GM12878 (cell line): ENCODE measurements at places on chromosomes 4 and X. TPM values are rescaled to one million over a fixed set of nuclear protein-coding genes. Genes with fewer than 3 reads are reported as not detected.

- no peaks in the 10 kb centered on the region for H3K4me1 ChIP-seq
- no peaks in the 10 kb centered on the region for H3K36me3 ChIP-seq
- no peak overlapping the region for H3K4me3 ChIP-seq
- DNase-seq, result no peak
- no peak overlapping the region for H3K27ac ChIP-seq
Observed at GRCh38 chr4:9947168-9948062, 73.9 kb downstream of the SLC2A9 start.

GRCh38 chrX:40104985-40105834 is 7.5 kb upstream of the BCOR start:
- no peaks in the 10 kb centered on the region for H3K36me3 ChIP-seq
- peak overlapping the region; percentile 44; the same call in 1 of the 2 replicates for H3K27ac ChIP-seq
- no peaks in the 10 kb centered on the region for H3K27me3 ChIP-seq
- peak overlapping the region; percentile 70 for H3K4me3 ChIP-seq
- peaks cover 13% of the 10 kb centered on the region; the same call in 1 of the 2 replicates for H3K4me1 ChIP-seq

DNA sequence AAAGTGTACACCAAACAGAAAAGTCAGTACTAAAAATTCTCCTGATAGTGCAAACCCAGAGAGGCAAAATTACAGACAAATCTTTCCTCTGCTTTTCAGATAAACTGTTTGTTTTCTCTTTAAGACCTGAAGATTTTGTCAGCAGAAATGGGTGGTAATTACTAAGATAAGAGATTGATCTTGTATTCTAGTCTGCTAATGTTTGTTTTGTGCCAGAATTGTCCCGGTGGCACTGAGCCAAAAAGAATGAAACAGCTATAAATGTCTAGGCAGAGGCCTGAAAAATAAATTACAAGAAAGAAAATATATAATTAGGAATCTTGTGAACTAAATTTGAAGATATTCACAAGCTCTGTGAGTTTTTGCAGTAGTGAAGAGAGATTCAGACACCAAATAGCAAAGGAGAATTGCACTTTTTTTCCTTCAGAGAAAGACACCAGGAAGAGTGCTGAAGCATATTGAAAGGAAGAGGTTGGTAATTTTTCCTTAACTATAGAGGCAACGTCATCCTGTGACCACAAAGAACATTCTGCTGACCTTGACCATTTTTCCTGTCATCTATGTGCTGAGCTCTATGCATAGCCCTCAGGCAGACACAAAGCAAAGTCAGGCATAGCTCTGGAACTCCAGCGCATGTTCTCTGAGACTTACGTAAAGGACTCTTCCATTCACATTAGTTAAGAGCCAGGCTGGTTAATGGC is 314.5 kb upstream of the RASGEF1B start:
- no peaks in the 10 kb centered on the region for H3K36me3 ChIP-seq
- H3K27ac ChIP-seq, result no peak overlapping the region
- no peaks in the 10 kb centered on the region for H3K27me3 ChIP-seq
- no peak overlapping the region for H3K4me3 ChIP-seq
- DNase-seq, result no peak

DNA sequence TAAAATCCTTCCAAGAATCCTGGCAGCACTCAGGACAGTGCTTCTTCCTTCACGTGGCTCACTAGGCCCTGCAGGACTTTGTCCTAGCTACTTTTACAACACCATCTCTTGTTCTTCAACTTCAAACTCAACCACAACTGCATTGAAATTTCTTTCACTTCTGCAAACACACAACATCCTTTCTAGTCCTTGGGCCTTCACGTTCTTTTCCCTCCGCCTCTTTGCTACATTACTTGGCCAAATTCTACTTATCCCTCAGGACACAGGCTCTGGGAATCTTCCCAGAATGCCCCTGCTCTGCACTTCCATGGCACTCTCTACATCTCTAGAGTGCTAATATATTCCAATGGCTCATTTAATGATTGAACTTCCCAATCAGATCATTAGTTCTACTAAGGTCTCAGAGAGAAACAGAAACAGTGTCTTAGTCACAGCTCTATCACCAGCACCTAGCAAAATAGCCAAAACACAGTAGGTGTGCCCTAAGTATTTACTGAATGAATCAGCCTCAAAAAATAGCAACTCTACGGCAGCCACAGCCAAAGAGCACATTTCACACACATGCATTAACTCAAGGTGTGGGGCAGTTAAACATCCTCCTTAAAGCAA is 73.3 kb downstream of the MANBA start:
- H3K4me1 ChIP-seq, result peaks cover 36% of the 10 kb centered on the region
- H3K27me3 ChIP-seq, result no peaks in the 10 kb centered on the region
- peak overlapping the region; percentile 90 for H3K27ac ChIP-seq
- DNase-seq, result peak; percentile 93
- H3K36me3 ChIP-seq, result no peaks in the 10 kb centered on the region
- H3K4me3 ChIP-seq, result peak overlapping the region; percentile 54; the same call in 1 of the 2 replicates

GRCh38 chr4:72311291-72311690 is 257.7 kb downstream of the ADAMTS3 start:
- no peak overlapping the region for H3K4me3 ChIP-seq
- no peaks in the 10 kb centered on the region for H3K27me3 ChIP-seq
- H3K27ac ChIP-seq, result no peak overlapping the region
- H3K36me3 ChIP-seq, result no peaks in the 10 kb centered on the region
- no peaks in the 10 kb centered on the region for H3K4me1 ChIP-seq

DNA sequence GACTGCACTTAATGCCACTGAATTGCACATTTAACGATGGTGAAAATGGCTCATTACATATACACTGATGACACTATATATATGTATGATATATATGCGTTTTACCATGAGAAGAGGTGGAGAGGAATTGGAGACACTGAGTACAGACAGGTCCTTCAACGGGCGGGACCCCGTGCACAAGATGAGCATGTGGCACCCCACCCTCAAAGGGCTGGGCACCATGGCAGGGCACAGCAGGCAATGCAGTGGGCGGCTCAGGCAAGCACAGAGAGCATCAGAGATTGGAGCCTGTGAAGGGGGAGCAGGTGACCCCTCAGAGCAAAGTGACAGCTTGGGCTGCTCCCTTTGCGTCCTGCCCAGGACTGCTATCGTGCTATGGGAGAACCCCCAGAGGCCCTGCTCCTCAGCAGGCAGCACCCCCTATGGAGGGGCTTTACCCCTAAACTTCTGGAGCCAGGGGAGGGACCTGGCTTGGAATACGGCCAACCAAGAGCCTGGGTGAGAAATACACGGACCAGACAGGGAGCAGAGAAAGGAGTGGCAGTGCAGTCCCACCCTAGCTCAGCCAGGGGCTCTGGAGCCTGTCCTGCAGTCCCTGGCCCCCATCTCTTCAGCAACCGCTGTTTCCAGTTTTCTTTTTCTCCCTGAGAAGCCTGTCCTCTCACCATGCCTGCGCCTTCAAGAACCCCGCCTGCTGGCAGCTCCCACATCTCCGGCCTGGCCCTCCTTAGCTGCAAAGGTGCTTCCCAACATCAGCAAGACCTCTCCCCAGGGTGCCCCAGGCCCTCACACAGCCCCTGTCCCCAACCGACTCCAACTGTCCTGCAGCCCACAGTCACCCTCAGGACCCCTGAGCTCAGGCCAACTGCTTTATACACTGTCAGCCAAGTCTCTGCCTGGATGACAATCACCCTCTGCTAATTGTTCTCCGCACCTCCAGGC is 10.5 kb downstream of the SLC6A8 start:
- no peak overlapping the region for H3K27ac ChIP-seq
- H3K36me3 ChIP-seq, result peaks cover 2% of the 10 kb centered on the region
- H3K27me3 ChIP-seq, result no peaks in the 10 kb centered on the region
- DNase-seq, result no peak
- H3K4me1 ChIP-seq, result no peaks in the 10 kb centered on the region

DNA sequence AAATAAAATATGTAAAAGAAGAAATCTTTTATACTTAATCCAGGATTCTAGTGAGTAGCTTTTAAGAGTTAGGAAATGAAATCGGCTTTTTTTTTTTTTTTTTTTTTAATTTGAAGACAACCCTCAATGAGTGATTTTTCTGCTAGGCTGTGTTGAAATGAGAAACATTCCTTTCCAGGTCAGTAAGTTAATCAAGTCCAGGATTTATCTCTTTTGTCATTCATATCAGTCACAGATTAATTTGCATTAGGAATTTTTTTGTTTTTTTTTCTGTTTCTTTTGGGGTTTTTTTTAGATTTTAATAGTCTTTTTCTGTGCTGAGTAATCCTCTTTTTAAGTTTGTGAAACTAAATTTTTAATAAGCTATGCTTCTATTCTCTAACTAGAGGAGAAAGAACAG is 448.1 kb downstream of the ADGRL3 start:
- H3K27ac ChIP-seq, result no peak overlapping the region
- DNase-seq, result no peak
- H3K4me3 ChIP-seq, result no peak overlapping the region
- no peaks in the 10 kb centered on the region for H3K4me1 ChIP-seq
- H3K36me3 ChIP-seq, result no peaks in the 10 kb centered on the region
- H3K27me3 ChIP-seq, result no peaks in the 10 kb centered on the region

DNA sequence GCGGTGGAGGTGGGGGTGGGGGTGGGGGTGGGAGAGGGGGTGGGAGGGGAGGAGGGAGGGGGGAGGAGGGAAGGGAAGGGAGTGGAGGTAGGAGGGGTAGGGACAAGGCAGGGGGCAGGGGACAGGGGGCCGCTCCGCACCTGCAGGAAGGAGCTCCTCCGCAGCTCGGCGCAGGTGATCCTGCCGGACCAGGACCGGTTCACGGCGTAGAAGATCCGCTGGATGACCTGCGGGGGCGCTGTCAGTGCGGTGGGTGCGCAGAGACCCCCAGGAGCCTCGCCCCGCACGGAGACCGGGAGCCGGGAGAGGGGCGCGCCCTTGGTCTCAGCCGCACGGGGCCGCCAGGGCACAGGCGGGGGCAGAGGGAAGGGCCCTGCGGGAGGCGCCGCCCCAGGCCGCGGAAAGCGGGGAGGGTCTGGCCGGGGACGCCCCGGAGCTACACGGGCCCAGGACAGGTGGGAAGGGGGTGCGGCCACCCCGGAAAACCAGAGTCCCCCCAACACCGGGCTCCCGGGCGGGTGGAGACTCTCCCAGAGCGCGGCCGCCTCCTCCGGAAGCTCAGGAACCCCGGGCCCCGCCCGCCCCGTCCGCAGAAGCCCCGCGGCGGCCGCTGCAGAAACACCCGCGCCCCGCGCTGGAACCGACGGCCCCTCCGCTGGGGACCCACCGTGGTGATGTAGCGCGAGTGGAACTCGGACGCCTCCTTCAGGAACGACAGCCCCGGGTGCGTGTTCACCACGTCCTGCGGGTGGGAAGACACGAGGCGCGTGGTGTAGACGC is 27.6 kb upstream of the GTPBP6 start:
- H3K4me1 ChIP-seq, result no peaks in the 10 kb centered on the region
- H3K36me3 ChIP-seq, result no peaks in the 10 kb centered on the region
- H3K4me3 ChIP-seq, result no peak overlapping the region
- no peak overlapping the region for H3K27ac ChIP-seq
- H3K27me3 ChIP-seq, result no peaks in the 10 kb centered on the region

DNA sequence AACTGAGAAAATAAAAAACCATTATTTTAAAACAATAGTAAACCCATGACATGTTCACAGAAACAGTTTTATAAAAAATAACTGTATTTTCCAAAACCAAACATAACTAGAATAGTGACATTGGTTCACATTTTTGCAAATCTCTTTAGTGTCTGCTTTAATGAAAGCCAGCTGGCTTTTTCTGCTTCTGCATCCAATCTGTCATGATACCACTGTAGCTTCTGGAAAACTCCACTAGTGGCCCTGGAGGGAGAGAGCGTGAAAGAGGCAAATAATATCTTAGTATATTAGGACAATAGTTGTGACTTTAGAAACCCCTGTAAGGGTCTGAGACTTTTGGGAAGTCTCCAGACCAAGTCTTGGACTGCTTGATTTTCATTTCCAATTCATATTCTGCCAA is 31.1 kb downstream of the FGFBP1 start:
- no peaks in the 10 kb centered on the region; the same call in 1 of the 2 replicates for H3K27me3 ChIP-seq
- H3K36me3 ChIP-seq, result no peaks in the 10 kb centered on the region
- no peak for DNase-seq
- no peak overlapping the region for H3K27ac ChIP-seq
- no peak overlapping the region for H3K4me3 ChIP-seq

DNA sequence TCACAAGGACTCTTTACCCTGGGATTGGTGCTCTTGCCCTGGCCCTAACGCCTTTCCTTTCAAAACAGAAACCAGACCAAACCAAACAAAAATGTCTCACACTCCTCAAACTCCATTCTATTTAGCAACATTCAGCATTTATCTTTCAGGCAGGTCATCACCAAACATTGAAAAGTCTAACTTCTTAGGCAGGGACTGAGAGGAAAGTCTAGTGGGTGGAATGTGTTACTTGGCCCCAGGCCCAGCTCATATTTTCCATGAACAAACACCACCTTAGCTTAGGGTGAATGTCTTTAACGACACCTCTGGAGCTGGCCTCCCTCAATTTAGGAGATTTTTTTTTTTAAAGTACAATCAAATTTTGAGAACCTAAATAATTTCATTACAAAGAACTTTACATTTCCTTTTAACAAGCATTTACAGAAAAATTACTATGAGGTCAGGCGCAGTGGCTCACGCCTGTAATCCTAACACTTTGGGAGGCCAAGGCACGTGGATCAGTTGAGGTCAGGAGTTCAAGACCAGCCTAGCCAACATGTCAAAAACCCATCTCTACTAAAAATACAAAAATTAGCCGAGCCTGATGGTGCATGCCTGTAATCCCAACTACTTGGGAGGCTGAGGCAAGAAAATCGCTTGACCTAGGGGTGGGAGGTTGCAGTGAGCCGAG is 10.2 kb upstream of the N4BP2 start:
- H3K27me3 ChIP-seq, result no peaks in the 10 kb centered on the region
- no peaks in the 10 kb centered on the region for H3K36me3 ChIP-seq
- H3K4me1 ChIP-seq, result no peaks in the 10 kb centered on the region
- no peak for DNase-seq
- H3K4me3 ChIP-seq, result no peak overlapping the region
- no peak overlapping the region for H3K27ac ChIP-seq

GRCh38 chrX:64977051-64977450 is 801 bp upstream of the ZC4H2 start:
- no peaks in the 10 kb centered on the region for H3K4me1 ChIP-seq
- no peaks in the 10 kb centered on the region for H3K36me3 ChIP-seq
- no peak overlapping the region for H3K4me3 ChIP-seq
- no peak overlapping the region for H3K27ac ChIP-seq
- DNase-seq, result no peak

DNA sequence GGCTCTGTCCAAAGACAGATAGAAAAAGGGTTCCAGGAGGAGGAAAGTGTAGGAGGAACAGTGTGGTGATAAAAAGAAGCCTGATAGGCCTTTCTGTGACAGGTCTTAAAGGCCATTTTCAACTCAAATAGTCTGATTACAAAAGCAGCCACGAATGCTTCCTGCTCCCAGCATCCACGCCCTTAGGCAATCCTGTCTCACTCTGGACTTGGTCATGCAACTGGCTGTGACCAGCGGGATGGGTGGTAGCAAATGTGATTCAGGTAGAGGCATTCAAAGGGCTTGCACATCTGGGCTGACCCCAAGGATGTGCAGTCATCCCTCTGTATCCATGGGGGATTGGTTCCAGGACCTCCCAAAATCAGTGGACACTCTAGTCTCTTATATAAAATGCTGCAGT is 14.4 kb upstream of the SEPSECS start:
- H3K4me1 ChIP-seq, result peaks cover 8% of the 10 kb centered on the region; the same call in 1 of the 2 replicates
- no peak overlapping the region for H3K4me3 ChIP-seq
- H3K27ac ChIP-seq, result no peak overlapping the region
- H3K27me3 ChIP-seq, result no peaks in the 10 kb centered on the region
- no peaks in the 10 kb centered on the region for H3K36me3 ChIP-seq
- no peak for DNase-seq

Gene NDP
- total RNA-seq, result not detected in 2 replicates

Gene SMR3B
- total RNA-seq, result not detected in 2 replicates

Gene KCNIP4
- total RNA-seq, result not detected in 2 replicates

Gene INTU
- 0.15 TPM in 1 of 2 replicates, not detected in the other for total RNA-seq
